ENCODE measurements at places on chromosomes 6 and 20. TPM values are rescaled to one million over a fixed set of nuclear protein-coding genes. Genes with fewer than 3 reads are reported as not detected.

Gene PSORS1C2
- total RNA-seq: not detected

Gene NT5E
- total RNA-seq: 0.80 TPM

Gene IL17A
- not detected for total RNA-seq

DNA sequence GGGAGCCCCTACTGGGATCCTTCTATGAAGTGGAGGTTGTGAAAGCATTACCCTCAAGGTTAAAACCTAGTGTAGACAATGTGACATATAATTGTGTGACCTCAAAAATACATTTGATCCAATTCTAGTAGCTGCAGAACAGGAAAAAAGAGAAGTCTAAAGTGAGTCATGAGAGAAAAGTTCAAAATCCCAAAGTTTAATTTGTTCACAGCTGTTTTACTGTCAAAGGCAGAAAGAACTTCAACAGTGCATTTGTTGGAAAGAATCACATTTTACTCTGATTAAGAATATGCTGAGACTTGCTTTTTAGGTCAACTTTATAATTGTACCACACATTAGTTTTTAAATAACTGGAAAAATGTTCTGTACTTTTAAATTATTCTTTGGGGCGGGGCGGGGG is 1027.4 kb upstream of the FLRT3 start:
- DNase-seq: no peak

DNA sequence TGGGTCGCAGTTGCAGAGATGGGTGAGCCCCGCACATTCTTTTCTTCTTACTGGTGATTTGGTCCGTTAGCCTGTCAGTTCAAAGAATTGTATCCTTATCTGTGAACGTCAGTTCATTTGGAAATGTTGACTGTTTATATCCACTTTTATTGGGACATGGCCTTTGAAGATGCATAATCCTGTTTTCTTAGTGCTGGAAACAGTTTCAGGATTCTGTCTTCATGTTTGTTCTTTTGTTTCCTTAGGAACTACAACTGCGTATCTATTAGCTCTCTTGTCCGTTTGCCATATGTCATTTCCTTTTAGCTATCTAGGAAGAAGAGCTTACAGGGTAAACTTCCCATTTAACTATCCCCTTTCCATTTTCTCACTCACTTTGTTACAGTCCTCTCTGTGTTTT is 35.0 kb upstream of the TULP1 start:
- no peak for DNase-seq

GRCh38 chr6:56435754-56436153 is 188.4 kb upstream of the COL21A1 start:
- no peak for DNase-seq

DNA sequence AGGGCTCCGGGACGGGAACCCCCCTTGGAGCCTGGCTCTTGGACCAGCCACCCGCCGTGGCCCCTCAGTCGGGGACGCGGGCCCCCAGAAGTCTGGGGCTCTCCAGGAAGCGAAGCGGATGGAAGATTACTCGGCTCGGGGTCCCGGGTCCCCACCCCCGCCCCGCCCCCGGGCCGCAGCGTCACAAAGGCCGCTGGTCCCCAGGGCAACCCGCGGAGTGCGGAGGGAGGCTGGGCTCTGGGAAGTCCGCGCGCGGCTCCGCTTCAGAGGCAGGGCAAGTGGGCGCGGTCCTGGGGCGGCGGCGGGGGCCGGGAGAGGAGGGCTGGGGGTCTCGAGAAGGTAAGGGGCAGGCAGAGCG is at the start of gene FNDC11:
TSS of gene FNDC11 (plus strand) at position 227 of the 358 bp plus-strand sequence. CDS start 1,505 bp downstream, outside the sequence.
- DNase-seq: peak; percentile 70

Gene SNRNP48
- 10.1 TPM for total RNA-seq

Gene CFB
- 0.66 TPM for total RNA-seq

Gene TREM2
- not detected for total RNA-seq

DNA sequence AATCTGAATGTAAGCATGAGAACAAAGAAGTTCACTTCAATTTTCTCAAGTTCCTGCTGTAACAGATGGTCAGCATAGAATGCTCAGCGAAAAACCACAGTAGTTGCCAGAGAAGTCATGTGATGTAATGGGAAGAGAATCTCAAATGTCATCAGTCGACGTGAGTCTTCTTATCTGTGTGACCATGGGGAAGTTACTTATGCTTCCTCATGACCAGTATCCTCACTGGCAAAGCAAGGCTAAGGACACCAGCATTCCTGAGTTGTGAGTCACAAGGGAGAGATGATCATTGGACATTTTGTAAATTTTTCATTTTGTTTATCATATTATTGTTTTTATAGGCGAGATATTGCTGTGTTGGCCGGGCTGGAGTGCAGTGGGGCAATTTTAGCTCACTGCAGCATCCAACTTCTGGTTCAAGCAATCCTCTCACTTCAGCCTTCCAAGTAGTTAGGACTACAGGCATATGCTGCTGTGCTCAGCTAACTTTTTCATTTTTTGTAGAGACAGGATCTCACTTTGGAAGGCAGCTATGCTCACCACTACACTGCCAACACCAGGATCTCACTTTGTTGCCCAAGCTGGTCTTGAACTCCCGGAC is 21.9 kb downstream of the SGK1 start:
- DNase-seq: no peak

GRCh38 chr20:4369119-4369797 is 352.5 kb upstream of the PRND start:
- no peak for DNase-seq

DNA sequence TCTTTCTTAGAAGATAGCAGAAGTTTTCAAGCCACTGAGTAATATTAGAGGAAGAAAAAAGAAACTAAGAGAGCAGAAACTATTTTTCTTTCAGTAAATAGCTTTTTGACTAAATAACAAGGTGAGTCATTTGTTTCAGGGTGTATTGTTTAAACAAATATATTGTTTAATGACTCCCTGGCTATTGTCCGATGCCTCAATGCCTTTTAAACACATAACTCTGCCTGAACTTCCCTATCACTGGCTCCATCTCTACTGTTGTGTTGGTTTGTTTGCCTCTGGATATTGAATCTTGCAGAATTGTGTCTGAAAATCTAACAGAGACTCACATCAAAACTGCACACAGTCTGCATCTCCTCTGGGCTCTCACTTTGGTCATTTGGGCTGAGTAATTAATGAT is 19.6 kb upstream of the CLIC5 start:
- DNase-seq: no peak

DNA sequence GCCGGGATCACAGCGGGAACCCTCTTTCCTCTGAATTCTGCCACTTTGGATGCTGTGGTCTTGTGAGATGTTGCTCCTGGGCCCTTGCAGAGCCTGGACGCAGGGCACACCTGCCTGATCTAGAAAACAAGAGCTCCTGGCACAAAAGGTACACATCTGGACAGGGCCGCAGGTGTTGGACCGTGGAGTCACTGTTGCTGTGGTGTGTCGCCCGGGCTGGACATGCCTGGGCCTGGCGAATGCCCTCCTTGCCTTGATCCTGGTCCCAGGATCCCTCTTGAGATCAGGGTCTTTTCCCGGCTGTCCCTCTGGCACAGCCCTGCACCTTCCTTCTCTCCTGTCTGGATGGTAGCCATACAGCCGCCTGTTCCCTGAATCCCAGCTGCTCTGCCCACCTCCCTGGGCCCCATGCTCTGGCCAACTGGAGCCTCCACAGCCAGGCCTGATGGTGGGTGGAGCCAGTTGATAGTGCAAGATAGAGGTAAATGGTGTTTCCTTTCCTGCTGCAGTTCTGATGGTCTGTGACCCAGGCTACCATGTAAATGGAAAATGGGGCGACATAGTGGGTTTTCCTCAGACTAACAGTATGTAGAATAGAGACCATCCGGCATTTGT is 5.0 kb downstream of the FOXP4 start:
- peak; percentile 54 for DNase-seq

- peak; percentile 34 for DNase-seq
Measured at GRCh38 chr20:15613530-15613929, 959.7 kb downstream of the KIF16B start.

Gene MCCD1
- not detected for total RNA-seq
